Adipocyte (in vitro differentiated cells): ENCODE measurements at places on chromosomes 7 and 10.
A peak's percentile ranks its signal among the peaks of the same experiment; 100 is the strongest.

DNA sequence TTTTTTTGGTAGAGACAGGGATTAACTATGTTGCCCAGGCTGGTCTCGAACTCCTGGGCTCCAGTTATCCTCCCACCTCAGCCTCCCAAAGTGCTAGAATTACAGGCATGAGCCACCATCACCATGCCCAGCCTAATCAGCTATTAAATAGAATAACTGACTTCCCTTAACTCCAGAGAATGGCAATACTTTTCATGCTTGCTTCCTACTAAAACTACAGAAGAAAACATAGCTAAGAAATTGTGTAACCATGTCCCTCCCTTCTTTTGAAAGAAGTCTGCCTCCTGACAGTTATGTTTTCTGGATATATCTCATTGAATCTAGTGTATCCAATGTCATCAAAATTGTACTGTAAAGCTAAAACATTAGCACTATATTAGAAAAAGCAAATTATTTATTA is 95.6 kb downstream of the KMT2C start:
- DNase-seq: peak; percentile 34

- DNase-seq: no peak
Observed at GRCh38 chr7:24227068-24227467, 56.9 kb upstream of the NPY start.

- no peak for DNase-seq
Observed at GRCh38 chr7:44224080-44224973, 23.5 kb downstream of the YKT6 start.

- peak; percentile 65 for DNase-seq
Observed at GRCh38 chr10:18079665-18080295, 60.4 kb upstream of the CACNB2 start.

DNA sequence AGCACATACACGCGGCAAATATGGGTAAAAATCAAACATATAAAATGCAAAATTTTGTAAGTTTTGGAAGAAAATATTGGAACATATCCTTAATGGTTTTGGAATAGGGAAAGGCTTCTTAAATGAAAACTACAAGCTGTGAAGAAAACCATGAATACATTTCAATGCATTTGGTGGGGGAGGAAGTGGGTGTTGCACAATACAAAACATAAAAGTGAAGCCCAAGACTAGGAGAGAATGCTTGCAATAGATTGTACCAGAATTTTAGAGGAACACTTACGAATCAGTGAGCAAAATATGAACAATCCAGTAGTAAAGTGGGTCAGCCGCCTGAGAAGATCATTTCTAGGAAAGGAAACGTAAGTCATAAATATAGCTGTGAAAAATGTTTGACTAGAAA is 322.6 kb upstream of the MKI67 start:
- DNase-seq: no peak

DNA sequence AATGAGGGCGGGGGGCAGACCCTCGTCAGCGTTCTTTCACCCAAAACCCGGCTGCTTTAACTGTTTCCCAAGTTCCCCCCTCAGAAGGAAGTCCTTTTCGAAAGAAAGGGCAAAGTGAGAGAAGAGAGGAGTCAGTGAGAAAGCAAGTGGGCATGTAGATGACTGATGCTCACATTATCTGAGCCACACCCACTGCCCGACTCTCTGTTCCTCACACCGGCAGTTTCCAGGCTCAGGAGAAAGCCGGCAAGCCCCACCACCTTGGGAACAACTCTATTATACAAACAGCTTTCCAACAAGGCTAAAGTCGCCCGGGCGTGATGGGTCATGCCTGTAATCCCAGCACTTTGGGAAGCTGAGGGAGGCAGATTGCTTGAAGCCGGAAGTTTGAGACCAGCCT is 23.1 kb downstream of the RCC1L start:
- DNase-seq: no peak

DNA sequence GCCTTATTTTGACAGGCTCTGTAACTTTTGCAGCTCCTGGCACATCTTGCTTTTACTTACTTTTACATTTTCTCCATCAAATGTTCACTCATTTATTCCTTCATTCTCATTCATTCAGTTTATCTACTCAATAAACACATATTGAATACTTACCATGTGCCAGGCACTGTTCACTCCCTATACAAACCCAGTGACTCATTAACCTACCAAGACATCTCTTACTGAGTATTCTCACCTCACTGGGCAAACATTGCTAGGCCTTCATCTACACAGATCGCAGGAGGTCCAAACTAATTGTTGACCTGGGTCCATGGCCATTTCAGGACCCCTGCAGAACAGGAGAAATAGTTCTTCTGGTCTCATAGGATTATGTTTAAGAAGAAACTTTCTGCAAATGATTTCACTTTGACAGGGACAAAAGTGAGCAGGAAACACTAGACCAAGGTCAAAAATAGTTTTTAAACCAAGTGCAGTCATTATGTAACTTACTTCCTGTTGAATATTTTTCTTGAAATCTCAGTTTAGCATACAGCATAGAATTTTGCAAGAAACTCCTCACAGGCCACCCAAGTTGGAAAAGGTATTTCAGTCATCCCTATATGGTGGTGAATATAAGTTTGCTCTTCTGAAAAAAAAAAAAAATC is 17.6 kb downstream of the SLC26A4 start:
- DNase-seq: no peak
